ENCODE measurements at places on chromosomes 4 and X.

GRCh38 chr4:84470204-84470785, 28.8 kb downstream of the NKX6-1 start:
- DNase-seq: no peak

DNA sequence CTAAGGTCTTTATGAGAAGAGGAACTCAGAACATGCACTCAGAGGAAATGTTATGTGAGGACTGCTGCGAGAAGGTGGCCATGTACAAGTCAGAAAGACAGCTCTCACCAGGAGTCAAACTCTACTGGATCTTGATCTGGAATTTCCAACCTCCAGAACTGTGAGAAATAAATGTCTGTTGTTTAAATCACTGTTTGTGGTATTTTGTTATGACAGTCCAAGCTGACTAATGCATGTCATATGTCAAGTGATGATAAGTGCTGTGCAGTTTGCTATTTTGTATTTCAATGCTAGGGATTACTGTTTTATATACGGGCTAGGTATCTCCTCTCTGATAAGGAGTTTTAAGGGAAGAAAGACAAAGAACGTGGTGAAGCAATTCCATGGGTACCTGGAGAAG, 162.3 kb downstream of the CPEB2 start:
- DNase-seq: peak; percentile 46

DNA sequence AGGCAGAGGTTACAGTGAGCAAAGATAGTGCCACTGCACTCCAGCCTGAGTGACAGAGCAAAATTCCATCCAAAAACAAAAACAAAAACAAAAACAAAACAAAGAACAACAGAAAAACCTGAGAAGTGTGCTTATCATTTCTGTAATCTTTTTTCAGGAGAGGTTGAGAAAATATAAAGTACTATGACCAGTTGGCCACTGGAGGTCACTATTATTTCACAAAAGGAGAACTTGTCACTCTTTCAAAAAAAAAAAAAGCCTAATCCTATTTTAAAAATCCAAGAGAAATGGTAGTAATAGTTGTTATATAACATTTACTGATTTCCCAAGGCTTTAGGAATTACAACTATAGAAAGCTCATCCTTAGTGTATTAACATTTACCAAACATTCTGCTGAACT, 24.9 kb upstream of the RNF150 start:
- peak; percentile 57 for DNase-seq

GRCh38 chrX:138492371-138492770, 219.1 kb downstream of the FGF13 start:
- no peak for DNase-seq

GRCh38 chr4:23952258-23952657, 62.4 kb upstream of the PPARGC1A start:
- DNase-seq: no peak

- DNase-seq: no peak
Measured at GRCh38 chr4:38152721-38153386, 192.7 kb downstream of the PTTG2 start.

DNA sequence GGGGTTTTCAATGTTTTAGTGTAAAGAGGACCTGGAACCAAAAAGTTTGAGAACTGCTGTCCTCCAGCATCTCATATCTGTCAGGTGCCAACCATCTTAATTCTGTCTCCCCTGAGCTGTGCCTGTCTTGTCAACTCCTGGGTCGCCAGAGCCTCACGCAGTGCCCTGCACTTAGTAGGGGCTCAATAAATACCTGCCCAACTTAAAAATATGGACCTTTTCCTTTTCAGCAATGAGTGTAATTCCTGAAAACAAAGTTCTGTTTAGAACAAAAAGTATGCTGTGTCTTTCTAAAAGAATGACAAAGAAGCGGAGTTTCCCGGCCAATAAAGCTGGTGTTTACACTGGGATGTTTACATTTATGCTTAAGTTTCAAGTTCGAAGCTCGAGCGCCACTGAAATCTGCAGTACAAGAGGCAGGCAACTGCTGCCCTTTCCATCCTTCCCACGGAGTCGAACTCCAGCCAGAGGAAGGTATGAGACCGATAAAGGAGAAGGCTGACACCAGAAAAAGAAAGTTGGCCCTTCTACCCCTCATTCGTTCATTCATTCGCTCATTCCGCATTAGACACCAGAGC, 1.1 kb upstream of the HTATSF1 start:
- no peak for DNase-seq

DNA sequence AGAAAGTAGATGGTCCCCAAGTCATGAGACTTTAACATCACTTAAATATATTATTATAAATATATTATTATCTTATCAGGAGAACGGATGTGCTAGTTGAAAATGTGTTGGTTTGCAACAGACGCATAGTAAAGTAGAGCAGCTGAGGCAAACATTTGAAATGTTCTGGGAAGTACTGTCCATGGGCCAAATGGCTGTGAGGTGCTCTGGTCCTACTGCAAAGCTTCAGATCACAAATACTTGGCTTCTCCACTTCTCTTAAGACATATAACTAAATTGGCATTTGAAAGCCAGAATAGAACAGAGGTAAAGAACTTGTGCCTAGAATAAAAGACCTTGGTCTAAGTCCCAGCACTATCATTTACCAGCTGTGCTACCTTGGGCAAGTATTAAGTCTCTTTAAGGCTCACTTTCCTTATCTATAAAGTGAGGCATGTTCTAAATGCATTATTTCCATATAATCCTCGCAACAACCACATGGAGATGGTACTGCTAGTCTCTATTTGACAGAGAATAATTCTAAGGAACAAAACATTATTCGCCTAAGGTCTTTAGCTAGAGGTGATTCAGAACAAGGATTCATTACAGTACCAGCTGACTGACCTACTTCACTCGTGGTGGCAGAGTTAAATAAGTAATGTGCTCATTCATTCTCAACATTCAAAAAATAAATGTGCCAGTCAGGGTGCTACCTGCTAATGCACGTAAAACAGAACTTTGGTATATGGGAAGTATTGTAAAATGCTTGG, 297.1 kb downstream of the PPP3CA start:
- no peak for DNase-seq

- no peak for DNase-seq
Measured at GRCh38 chrX:66018585-66019309, 21.1 kb downstream of the VSIG4 start.

DNA sequence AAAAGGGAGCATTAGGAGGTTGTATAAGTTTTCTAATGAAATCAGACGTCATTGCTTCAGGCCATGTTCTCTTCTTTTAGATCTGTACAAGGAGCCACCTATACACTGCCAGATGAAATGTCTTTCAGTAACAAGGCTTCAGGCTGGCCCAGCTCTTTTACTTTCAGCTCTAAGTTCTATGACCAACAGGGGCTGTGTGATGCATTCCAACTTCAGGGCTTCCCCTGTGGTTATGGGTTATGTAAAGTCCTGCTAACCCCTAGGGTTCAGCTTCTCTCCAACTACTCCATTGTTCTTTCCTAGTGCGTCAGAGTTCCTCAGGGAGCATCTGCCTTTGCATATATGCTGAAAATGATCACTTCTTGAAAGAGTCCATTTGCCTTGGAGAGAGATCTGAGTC, 79.4 kb upstream of the TTC29 start:
- no peak for DNase-seq

DNA sequence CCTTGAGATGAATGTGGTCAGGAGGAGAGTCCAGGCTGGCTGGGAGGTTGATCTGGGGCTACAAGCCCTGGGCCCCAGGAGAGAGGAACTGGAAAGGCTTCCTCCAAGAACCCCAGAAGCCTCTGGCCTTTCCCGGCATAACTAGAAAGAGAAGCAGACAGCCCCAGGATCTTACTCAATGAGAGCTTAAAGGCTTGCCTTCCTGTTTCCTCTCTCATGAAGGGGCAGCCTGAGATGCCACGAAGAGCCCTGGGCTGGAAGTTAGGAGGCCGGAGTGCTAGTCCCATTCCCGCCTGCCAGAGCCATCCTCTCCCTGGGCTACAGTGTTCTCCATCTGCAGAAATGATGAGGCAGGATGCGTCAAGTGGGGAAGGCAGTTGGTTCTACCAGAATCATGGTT, 20.1 kb upstream of the XPNPEP2 start:
- DNase-seq: no peak

DNA sequence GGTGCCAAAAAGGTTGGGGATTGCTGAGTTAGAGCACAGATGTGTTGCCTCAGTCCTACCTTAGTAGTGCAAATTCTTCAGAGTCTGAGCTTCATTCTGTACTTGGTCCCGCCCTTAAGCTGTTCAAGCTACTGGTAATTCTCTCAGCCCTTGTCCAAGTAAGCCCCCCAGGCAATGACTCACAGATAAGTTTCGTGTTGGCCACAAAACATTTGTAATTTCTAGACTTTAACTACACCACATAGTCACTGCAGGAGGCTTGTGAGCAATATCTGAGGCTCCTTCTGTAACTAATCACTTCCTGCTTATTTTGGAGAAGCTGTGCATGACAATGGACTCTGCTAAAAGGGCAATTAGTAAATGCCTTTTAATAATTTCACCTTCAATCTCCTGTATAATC, 1420.5 kb downstream of the PCDH7 start:
- DNase-seq: peak; percentile 97

- no peak for DNase-seq
Measured at GRCh38 chr4:85776096-85776495, 301.1 kb downstream of the ARHGAP24 start.

Measured in renal cortical epithelial cell (primary cell).